ENCODE measurements at places on chromosomes 16 and 17. TPM values are rescaled to one million over a fixed set of nuclear protein-coding genes. Genes with fewer than 3 reads are reported as not detected.

The HAGH gene
- 32.8 TPM for total RNA-seq

GRCh38 chr16:85652431-85653221 lies 36.1 kb downstream of the GINS2 start:
- DNase-seq = peak; percentile 92

GRCh38 chr16:67672739-67673662 lies 6.4 kb downstream of the C16orf86 start:
- peak; percentile 69 for DNase-seq

The WNT9B gene
- total RNA-seq = 0.12 TPM

- DNase-seq = no peak
Observed at GRCh38 chr16:67356396-67356795, 29.8 kb downstream of the LRRC36 start.

GRCh38 chr16:53334581-53334980 lies 99.7 kb upstream of the RBL2 start:
- no peak for DNase-seq

The TPSG1 gene
- total RNA-seq = 0.26 TPM

- no peak for DNase-seq
Observed at GRCh38 chr16:23670137-23670776, 8.4 kb upstream of the PLK1 start.

DNA sequence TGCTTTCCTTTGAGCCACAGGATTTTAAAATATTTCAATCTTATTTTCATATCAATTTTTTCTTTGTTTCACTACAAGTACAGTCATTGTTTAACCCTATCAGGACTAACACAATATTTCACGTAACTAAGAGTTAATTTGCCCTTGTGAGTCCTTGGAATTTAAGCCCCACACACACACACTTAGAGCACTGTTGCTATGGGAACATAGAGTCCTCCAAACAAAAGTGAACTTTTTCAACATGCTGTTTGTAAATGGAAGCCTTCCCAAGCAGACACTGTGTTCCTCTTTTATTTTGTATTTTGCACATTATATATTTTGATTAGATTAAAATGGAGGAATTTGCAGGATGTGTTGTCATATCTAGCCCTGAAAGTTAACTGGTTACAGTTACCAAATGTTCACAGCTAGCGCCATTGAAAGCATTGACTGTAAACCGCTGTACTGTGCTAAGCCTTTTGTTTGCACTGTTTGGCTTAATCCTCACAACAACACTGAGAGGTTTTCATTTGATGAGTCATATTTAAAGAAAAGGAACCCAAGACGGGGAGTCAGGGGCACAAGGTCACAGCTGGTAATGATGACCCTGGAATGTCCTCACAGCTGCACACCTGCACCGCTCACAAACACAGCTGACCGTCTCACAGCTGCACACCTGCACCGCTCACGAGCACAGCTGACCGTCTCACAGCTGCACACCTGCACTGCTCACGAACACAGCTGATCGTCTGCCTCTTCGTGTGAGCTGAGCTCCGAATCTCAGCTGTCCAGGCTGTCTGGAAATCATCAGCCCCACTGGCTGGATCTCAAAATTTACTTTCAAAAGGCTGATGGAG lies 6.3 kb downstream of the HSBP1 start:
- DNase-seq = peak; percentile 47

Data from pancreas (tissue), 10 donors.